A549 treated with GW870086 at 1 μM for 4 hours (cell line): ENCODE measurements at places on chromosomes 6 and 20. TPM values are rescaled to one million over a fixed set of nuclear protein-coding genes. Genes with fewer than 3 reads are reported as not detected.

Gene C20orf202
- total RNA-seq = 0.09 TPM in 1 of 5 replicates, not detected in the others

Gene DNAH8
- total RNA-seq = not detected in 5 replicates

Gene CDH26
- total RNA-seq = 0.10 to 0.23 TPM (median 0.15 TPM) in 4 of 5 replicates, not detected in the other

Gene VNN1
- 0.03 to 0.07 TPM (median 0.05 TPM) in 3 of 5 replicates, not detected in the others for total RNA-seq

Gene ACTL10
- 0.06 to 0.07 TPM (median 0.06 TPM) in 3 of 5 replicates, not detected in the others for total RNA-seq

Gene MYLK4
- 0.09 to 0.13 TPM (median 0.12 TPM) in 5 replicates for total RNA-seq

Gene OR2B6
- 0.14 to 0.32 TPM (median 0.18 TPM) in 3 of 5 replicates, not detected in the others for total RNA-seq

Gene HEY2
- total RNA-seq = 0.06 to 0.07 TPM (median 0.06 TPM) in 3 of 5 replicates, not detected in the others

Gene SUPT3H
- 2.7 to 5.3 TPM (median 4.5 TPM) in 5 replicates for total RNA-seq

Gene SLC44A4
- total RNA-seq = 0.05 to 0.21 TPM in 2 of 5 replicates, not detected in the others

Gene NKAIN2
- total RNA-seq = not detected in 5 replicates

Gene FAM184A
- total RNA-seq = not detected in 5 replicates

Gene TMEM200A
- 0.07 to 0.11 TPM (median 0.08 TPM) in 5 replicates for total RNA-seq

Gene SAMD10
- not detected in 5 replicates for total RNA-seq

Gene DTD1
- total RNA-seq = 76.9 to 80.9 TPM (median 77.7 TPM) in 5 replicates

Gene BPIFB1
- total RNA-seq = 0.08 to 0.10 TPM in 2 of 5 replicates, not detected in the others

Gene ADGRF5
- total RNA-seq = 0.17 TPM in 1 of 5 replicates, not detected in the others

Gene ATP6V1G2
- total RNA-seq = 0.55 to 1.2 TPM (median 0.83 TPM) in 5 replicates

Gene PLN
- total RNA-seq = not detected in 5 replicates

Gene RHAG
- total RNA-seq = 0.06 to 0.15 TPM (median 0.09 TPM) in 3 of 5 replicates, not detected in the others

Gene STX7
- 18.8 to 26.8 TPM (median 22.8 TPM) in 5 replicates for total RNA-seq
